NCI-H1105 (cell line): ENCODE measurements at places on chromosomes 5 and 9.
A peak's percentile ranks its signal among the peaks of the same experiment; 100 is the strongest.

GRCh38 chr5:34452170-34452828 is 203.8 kb upstream of the RAI14 start:
- no peak for DNase-seq

DNA sequence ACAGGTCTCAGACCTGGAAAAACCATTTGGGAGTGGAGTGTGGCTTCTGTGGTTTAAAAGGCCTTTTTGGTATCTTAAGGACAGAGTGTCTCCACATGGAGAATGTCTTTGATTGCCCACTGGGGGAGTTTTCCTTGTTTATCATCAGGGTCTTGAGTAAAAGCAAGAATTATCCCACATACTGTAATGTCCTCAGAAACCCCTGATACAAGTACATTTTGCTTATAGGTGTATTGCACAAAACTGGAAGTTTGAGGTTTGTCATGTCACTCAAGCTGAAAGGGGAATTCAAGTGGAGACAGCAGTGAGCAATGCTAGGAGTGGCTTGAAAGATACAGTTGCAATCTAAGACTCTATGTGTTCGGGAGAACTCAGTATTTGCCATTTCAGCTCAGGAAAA is 62.7 kb upstream of the GRAMD2B start:
- DNase-seq = no peak

GRCh38 chr9:89661956-89662717 is 57.3 kb downstream of the GADD45G start:
- peak; percentile 95 for DNase-seq

DNA sequence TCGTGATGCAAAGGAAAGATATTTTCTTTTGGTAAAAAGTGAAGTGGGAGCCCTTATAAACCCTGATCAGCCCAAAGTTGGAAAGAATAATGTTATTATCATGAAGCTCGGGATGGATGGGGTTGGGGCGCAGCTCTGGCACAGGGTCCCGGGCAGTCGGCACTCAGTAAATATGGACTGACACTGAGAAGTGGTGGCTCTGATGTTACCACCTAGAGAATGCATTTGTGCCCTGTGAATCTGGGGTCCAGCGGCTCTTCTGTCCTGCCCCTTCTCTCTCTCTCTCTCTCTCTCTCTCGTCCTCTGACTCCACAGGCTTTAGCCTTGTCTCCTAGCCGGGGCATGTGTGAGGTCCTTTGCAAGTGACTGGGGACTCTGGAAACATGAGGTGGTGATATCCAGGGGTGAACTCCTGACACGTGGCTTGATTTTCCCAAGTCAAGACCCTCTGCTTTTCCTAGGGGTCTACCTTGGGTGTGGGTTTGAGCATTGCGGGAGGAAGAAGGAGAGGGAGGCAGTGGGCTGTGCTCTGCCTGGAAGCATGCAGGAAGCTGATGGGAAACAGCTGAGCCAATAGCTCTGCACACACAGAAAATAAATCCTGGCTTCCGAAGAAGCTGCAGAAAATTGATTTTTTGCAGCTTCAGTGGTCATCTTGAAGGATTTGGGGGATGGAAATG is 162.7 kb downstream of the MACROH2A1 start:
- DNase-seq = no peak

DNA sequence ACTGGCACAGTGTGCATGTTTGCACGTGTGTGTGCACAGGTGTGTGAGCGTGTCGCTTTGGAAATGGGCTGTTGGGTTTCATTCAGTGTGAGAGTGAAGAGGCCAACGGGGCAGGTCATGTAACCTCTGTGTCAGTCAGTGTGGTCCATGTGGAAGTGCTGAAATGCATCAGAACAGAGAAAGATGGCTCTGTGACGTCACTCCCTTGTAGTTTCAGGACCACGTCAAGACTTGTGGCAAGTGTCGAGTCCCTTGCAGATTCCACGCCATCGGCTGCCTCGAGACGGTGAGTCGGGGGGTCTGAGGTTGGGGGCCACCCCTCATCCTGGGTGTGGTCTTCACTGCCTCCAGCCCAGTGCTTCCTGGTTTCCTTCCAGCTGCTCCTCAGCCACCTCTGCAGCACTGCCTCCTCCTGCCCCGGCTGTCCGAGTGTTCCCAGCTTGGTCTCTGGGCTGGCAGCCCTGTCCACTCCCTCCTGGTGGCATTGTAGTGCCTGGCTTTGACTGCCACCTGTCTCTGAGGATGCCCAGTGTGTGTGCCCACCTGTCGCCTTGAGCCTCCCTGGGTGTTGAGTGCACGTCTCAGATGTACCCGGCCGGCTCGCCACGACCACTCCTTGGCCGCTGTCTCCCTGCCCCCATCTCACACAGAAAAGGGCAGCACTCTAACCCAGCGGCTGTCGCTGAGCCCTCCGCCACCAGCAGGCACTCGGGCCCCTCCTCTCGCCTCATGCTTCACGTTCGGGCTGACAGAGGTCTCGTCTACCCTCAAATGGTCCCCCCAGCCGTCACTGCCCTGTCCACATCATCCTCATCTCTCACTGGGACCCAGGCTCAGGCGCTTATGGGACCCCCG is 28.0 kb downstream of the FBXW5 start:
- DNase-seq = no peak

- DNase-seq = no peak
Observed at GRCh38 chr9:18595597-18595996, 121.6 kb downstream of the ADAMTSL1 start.

- peak; percentile 93 for DNase-seq
Observed at GRCh38 chr5:176537554-176538229, 490 bp upstream of the RNF44 start.

GRCh38 chr5:137734962-137735554 is 831 bp downstream of the KLHL3 start:
- no peak for DNase-seq

DNA sequence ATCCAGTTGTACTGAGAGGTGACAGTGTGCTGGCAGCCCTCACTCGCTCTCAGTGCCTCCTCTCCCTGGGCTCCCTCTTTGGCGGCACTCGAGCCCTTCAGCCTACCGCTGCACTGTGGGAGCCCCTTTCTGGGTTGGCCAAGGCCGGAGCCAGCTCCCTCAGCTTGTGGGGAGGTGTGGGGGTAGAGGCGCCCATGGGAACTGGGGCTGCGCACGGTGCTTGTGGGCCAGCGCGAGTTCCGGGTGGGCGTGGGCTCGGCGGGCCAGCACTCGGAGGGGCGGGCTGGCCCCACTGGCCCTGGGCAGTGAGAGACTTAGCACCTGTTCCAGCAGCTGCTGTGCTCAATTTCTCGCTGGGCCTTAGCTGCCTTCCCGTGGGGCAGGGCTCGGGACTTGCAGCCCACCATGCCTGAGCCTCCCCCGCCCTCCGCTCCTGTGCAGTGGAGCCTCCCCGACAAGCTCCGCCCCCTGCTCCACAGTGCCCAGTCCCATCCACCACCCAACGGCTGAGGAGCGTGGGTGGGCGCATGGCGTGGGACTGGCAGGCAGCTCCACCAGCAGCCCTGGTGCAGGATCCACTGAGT is 342.2 kb upstream of the ZNF608 start:
- DNase-seq = no peak

GRCh38 chr9:128316421-128316820 is 5.8 kb downstream of the TRUB2 start:
- DNase-seq = no peak

GRCh38 chr9:133930682-133931485 is 61.2 kb downstream of the VAV2 start:
- no peak for DNase-seq

GRCh38 chr9:22044583-22044982 is 35.5 kb upstream of the CDKN2B start:
- DNase-seq = no peak

DNA sequence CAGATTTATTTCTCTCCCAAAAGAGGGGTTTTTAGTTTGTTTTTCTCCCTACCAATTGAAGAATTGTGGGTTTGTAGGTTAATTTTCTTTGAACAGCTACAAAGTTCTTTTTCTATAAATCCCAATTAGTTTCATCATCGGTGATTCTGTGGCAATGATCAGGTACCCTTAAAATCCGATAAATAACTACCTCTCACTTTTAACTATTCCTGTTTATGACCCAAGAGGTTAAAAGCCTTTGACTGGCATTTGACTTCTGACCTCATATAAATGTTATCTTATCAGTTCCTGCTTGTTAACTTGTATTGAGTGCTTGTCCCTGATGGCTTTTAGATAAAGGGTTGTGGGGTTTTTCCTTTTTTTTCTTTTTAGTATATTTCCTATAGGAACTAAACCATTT is 124.4 kb upstream of the TMEM161B start:
- DNase-seq = no peak

- DNase-seq = no peak
Observed at GRCh38 chr5:122462486-122462885, 150.4 kb downstream of the SNCAIP start.

DNA sequence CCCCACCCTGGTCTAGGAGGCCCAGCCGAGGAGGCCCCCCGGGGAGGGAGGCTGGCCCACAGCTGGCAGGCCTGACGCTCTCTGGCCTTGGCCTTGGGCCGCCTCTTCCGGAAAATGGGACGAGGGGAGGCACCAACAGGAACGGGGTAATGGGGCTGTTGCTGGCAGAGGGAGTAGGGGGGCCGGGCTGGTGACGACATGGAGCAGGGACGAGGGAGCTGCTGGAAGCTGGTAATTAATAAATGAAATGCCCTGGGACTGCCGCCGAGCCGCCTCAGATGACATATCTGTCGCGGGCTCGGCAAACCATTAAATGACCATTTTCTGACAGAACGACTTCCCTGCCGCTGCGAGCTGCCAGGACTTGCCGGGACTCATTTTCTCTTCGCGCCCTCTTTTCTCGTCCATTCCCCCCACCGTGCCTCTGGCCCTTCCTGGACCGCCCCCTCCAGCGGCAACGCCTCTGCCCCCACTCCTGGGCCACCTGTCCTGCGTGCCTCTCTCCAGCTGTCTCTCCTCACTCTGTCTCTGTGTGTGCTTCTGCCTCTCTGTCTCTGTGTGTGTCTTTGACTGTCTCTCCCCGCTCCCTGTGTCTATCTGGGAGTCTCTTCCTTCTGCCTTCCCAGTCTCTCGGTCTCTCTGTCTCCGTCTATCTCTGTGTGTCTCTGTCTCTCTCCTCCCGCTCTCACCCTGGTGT is 215.7 kb downstream of the PAX5 start:
- no peak for DNase-seq

DNA sequence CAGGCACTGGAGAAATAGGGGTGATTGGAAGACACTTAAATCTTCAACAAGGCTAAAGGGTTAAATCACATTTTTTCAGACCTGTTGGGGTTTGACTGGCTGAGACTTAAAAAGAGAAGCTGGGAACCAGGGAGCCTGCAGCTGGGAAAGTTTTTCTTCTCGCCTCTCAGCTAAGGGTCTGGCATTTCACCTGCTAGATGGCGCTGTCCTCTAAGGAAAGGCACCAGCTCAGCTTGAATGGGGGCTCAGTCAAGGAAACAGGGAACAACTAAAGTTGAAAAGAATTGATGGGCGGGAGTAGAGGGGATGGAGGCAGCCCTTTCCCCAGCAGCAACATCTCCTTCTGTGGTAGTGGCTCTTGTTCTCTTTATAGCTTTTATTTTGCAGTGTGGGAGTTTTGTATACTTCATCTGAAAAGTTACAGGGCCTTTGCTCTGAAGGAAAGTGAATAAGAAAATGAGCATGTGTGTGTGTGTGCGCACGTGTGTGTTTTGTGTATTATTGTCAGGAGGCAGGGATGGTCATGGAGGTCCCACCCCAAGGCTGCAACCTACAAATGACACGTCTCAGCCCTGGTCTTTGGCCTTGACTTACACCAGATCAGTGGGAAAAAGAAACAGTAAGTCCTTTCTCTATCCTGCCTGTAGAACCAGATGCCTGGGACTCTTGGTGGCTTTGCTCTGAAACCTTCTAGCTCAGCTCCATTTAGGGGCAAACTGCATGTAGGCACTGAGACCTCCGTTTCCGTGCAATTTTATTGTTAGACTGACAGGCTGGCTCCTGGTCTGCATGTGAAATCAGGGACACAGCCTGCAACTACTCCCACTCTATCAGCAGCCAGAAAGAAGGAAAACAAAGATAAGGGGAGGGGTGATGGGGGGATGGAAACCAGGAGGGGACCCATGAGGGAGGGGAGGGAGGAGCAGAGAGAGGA is 316.2 kb upstream of the CLINT1 start:
- peak; percentile 29 for DNase-seq

DNA sequence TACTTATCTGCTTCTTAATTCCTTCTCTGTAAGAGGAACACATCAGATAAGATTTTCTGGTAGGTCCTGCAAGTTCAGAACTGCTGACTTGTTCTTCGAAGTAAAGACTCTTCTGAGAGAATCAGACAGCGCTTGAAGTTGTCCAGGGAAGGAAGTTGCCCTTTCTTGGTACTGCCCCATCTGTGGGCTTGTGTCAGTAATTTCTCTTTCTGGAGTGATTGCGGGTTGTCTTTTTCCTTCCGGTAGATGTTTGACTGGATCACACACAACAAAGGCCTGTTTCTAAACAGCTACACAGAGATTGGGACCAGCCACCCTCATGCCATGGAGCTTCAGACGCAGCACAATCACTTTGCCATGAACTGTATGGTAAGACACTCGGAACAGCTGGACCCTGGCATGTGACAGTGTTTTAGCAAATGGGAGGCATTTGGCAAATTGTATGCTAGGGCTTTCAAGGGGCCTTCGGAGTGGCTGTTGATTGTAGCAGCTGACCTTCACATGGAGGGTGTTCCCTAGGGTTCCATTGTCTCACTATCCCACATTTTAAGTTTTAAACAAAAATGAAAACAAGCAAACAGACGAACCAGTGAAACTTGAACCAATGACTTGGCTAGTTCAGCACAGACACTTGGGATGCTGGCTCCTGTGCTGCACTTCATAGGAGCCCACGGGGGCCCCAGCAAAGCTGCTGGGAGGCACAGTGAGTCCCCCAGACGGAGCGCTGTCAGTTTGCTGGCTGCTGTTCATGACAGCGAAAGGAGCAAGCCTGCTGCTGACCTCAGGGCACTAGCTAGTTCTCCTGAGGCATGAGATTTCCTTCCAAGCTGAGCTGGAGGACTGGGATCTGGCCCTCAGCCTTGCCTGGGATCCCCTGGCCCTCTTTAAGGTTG is 149.9 kb downstream of the TRIO start:
- no peak for DNase-seq

DNA sequence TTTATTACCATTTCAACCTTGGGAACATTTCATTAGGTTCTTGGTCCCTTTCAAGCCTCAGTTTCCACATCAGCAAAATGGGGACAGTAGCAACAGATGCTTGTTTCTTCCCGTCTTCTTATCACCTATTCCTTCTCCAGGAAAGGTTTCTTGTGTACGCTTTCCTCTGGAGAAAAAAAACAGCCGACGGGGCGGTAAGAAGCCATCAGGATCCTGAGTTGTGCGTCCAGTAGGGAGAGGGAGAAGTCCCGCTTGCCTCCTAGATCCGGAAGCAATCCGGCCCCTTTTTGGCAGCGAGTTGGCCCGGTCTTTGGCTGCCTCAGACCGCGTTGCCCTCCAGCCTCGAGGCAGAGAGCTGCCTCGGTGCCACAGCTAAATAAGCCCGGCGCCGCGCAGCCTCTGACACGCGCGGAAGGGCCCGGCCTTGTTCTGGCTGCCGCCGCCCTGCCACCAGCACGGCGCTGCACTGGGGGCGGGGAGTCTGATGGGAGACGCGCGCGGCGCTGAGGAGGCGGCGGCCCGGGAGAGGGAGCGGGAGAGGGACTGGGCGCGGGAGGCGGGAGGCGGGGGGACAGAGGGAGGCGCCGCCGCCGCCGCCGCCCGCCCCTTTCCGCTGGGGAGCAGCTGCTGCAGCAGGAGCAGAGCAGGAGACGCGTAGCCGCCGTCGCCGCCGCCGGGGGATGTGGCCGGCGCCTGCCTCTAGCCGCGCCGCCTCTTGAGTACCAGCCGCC is at the start of gene SLC44A1:
Gene SLC44A1, plus strand, starts transcription at position 649 of the 731 bp plus-strand sequence. CDS start 218 bp downstream, outside the sequence.
- peak; percentile 96 for DNase-seq
